Hindlimb muscle (tissue), 1 donor: ENCODE measurements at places on chromosomes 5 and 9. TPM values are rescaled to one million over a fixed set of nuclear protein-coding genes. Genes with fewer than 3 reads are reported as not detected.
A peak's percentile ranks its signal among the peaks of the same experiment; 100 is the strongest.

- DNase-seq = no peak
Measured at GRCh38 chr5:137368651-137369050, 130.5 kb downstream of the SPOCK1 start.

DNA sequence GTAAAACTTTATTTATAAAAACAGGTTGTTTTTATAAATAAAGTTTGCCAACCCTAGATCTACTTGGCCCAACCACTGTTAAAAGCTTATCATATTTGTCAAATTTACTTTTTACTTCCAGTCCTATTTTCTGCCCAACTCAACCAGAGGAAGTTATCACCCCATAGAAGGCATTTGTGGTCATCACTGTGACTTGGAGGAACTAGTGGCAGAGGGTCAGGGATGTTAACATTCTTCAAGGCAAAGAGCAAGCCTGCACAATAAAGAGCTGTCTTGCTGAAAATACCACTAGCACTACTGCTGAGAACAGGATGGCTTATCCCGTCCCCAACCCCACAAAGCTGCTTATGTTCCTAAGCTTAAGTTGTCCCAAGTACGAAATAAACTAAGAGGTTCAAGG lies 22.3 kb downstream of the TTC33 start:
- DNase-seq = no peak

DNA sequence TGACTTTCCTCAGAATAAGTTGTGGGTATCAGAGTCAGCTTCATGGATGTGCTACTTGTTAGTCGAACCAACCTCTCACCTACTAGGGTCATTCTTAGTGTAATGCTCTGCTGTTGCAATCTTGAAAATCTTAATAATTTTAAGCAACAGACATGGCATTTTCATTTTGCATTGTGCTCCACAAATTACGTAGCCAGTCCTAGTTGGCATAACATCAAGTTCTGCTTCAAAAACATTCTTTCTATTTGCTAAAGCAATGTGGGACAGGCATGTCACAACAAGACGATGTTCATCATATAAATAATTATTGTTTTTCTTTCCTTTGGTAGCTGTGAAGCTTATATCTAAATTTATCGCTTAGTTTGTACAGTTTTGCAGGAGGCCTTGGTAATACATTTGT lies 39.3 kb upstream of the CDH12 start:
- no peak for DNase-seq

- DNase-seq = no peak
Measured at GRCh38 chr5:60533789-60534188, 166.2 kb downstream of the DEPDC1B start.

- peak; percentile 42 for DNase-seq
Measured at GRCh38 chr5:154756009-154756867, 1.1 kb downstream of the LARP1 start.

DNA sequence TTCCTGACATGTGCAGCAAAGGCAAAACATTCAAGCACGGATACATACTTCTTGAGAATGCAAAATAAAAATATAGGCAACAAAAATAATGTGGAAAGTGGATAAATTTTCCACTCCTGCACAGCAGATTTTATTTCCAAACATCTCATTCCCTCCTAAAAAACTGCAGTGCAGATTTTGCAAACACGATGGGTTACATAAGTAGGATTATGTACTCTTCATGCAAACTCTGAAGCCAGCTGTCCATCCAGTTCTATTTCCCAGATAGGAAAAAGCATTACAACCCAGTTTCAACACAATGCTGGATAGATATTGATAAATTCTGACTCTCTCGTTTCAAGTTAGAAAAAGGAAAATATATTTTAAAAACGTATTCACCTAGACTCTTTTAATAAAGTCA lies 52.7 kb upstream of the CCNG1 start:
- DNase-seq = no peak

DNA sequence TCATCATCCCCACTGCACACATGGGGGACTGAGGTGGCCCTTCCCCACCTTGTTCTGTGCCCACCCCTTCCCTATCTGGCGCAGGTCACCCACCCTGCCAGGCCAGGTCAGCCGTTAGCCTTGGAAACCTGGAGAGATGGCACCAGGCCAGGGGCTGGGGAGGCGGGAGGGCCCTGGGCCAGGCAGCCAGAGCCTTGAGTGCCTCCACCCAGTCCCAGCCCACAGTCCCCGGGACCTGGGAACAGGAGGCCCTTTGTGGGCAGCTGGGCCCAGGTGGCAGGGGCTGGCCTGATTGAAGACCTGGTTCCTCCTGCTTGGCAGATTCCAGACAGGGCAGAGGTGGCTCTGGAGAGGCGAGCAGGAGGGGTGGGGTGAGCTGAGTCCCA lies 70.6 kb downstream of the LRSAM1 start:
- DNase-seq = no peak

DNA sequence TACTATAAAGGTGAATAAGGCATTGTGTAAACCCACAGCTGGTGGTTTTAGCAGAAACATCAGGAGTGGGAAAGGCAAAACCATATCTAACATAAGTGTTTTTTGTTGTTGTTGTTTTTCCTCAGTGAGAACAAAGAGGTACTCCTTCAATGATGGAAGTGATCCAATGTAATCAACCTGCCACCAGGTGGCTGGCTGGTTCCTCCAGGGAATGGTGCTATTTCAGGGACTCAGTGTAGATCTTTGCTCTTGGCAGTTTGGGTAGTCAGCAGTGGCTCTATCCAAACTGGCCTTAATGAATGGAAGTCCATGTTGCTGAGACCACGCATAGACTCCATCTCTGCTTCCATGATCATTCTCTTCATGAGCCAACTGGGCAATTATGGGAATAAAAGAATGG lies 10.8 kb downstream of the DMRTA1 start:
- DNase-seq = no peak

- no peak for DNase-seq
Measured at GRCh38 chr5:77935506-77936364, 159.6 kb upstream of the TBCA start.

GRCh38 chr5:3325201-3325971 lies 270.2 kb upstream of the IRX1 start:
- no peak for DNase-seq

DNA sequence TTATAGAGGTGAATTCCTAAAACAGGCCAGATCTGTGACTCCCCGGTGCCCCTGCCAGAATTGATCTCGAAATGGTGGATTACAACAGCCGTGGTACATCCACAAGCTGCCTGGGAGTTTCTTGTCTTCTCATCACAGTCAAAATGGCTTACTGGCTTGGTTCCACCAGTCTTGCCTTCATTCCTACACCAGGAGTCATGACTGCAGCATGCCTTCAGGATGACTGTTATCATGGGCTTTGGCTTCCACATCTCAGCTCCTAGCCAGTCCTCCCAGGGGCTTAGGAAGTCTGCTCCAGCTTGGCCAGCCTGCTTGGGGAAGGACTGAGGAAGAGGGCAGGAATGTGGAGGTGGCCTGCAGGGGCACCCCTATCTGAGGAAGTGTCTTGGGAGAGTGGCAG lies 132.9 kb upstream of the NR3C1 start:
- DNase-seq = no peak

DNA sequence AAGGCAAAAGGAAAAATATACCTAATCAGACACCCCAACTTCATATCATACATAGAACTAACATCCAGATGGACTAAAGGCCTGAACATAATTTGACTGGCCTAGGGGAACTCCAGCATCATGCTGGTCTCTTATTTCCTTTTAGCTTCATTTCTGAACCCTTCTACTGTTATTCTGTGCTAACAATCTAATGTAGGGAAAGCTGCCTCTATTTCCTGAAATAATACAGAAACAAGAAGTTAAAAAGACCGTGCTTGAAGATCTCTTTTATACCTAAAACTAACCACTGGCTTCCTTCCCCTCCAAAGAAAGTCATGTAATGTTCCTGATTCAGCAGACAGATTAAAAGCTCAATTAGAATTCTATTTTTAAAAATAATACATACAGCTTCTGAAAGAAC lies 36.7 kb downstream of the LPAR1 start:
- no peak for DNase-seq

- no peak for DNase-seq
Measured at GRCh38 chr5:93044859-93045666, 536.0 kb downstream of the NR2F1-AS1 start.

DNA sequence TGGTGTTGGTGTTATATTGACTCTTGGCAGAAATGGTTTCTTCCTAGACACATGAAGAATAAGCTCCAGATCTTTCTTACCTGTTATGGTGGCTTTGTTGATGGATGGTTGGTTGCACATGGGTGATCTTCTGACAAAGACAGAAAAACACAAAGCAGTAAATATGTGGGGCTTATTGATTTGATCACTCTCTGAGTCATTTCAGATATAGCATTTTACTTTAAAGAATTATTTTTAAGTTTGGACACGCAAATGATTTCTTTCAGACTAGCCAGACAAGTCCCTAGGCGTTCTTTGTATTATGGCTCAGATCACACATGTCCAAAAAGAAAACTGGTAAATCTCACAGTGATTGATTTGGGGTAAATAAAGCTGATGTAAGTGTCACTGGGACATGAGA lies 597.6 kb downstream of the RAB3C start:
- no peak for DNase-seq

DNA sequence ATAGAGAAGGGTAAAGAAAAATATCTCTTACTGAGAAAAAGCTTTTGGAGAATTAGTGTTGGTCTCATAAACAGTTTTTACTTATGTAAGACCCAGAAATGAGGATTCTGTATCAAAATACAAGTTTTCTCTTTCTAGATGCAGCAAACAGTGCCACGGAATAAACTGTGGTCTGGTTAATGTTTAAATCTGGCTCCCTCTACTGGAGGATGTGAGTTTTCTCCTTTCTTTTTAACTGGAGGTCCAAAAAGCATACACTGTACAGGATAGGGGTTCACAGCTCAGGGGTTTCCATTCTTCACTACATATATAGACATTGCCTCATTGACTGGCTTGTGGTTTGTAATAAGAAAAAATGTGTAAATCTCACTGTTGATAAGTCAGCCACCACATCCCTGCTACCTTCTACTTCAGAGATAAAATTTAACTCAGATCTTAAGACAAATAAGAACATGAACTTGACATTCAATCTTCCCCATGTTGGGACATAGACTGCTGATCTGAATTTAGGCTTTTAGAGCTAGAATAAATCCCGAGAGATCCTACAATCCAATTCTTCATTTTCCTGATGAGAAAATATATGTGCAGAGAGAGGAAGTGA lies 98.9 kb downstream of the CFAP95 start:
- DNase-seq = peak; percentile 45

The SEMA6A gene
- polyA plus RNA-seq = 64.4 TPM

The IFNA16 gene
- polyA plus RNA-seq = not detected

The INSYN2B gene
- polyA plus RNA-seq = 0.19 TPM

The CD72 gene
- polyA plus RNA-seq = 2.6 TPM

The MELK gene
- polyA plus RNA-seq = 8.5 TPM

The ANKRD31 gene
- polyA plus RNA-seq = 0.14 TPM

The RELL2 gene
- polyA plus RNA-seq = 0.12 TPM

The MEF2C gene
- polyA plus RNA-seq = 1,127 TPM
